ENCODE measurements at places on chromosomes 2 and 18.

DNA sequence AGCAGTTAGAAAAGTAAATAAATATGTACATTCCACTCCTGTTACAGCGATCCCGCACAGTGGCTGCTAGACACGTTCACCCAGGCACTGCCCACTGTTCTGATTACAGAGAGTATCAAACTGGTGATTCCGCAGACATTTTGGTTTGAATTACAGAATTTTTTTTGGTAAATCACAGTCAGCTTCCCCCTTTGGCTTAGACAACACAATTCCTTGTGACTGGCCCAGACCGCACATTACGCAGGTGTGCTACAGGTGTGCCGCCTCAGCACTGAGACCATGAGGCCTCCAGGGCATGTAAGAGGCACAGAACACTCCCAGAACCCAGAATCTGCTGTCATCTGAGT lies 112.3 kb downstream of the PXDN start:
- DNase-seq = no peak

DNA sequence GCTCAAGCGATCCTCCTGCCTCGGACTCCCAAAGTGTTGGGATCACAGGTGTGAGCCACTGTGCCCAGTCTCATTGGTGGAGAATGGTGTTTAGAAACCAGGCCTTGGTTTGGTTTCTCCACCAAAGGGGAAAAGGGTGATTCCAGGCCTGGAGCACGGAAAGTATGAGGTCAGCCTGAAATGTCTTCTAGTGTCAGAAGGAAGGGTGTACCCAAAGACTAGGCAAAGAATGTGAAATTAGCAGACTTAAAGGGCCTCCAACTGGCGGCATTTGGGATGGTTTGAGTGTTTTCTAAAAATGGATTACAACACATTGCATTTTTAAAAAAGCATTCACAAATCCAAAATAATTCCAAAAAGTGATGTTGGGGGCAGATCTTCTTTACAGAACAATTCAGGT lies 139.6 kb downstream of the SH3BP4 start:
- DNase-seq = no peak

DNA sequence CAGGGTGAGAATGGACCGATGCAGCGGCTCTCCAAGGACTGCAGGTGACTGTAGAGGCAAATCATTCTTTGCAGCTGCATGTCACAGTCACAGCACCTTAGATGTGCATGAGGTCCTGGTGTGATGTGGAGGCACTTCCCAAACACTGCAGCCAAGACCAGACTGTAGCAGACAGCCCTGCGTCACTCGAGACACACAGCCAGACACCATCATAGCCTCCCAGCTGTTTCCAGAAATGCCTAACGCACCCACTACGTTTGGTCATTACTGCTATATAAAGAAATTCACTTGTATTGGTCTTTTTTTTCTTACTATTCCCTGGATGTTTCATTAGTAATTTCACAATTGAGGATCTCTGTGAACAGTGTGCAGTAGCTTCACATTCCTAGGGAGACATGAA lies 60.9 kb downstream of the SH3YL1 start:
- no peak for DNase-seq

DNA sequence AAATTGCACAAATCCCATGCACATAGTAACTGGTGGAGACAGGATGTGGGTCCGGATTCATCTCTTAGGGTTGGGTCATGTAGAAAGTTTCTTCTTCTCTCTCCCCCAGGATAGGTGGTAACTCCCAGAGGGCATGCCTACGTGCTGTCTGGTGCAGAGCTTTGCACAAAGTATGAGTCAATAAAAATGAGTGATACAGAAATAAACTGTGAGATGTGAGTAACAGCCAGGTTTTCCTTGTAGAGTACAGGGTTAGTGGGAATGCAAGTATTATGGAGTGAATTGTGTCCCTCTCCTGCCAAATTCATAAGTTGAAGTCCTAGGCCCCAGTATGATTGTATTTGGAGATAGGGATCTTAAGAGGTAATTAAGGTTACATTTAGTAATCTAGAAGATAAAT lies 289.4 kb downstream of the ALK start:
- no peak for DNase-seq

DNA sequence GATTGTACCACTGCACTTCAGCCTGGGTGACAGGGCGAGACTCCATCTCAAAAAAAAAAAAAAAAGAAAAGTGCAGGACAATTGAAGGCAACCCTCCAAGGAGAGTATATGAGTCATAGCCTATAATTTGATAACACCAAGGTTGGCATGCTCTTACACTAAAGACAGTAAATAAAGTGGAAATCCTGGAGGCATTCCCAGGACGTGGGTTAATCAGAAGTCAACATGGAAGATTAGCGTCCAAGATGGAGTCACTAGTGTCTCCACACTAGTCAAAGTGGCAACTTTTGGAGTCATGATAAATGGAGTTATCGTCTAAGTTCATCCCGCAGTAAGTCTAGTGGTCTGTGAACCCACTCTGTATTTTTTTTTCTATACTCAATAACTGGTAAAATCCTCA lies 21.2 kb upstream of the UGGT1 start:
- DNase-seq = no peak

GRCh38 chr2:105129722-105130232 lies 91.9 kb downstream of the MRPS9 start:
- no peak for DNase-seq

DNA sequence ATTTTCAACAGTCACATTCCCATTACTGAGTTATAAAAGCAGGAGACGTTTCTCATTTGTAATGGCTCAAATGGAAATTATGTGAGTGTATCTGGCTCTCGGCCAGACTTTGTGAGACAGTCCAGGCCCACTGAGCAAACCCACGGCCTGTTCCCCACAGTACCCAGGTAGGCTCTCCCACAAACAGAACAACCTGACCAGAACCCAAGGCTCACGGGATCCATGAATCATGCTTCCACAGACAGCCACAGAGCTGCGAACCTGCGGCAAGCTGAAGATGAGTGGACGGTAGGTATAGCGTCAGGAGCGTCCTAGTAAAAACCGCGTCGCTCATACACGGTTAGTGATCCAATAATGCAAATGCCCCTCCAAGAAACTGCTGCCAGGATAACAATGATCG lies 34.2 kb downstream of the NDUFA10 start:
- DNase-seq = no peak

DNA sequence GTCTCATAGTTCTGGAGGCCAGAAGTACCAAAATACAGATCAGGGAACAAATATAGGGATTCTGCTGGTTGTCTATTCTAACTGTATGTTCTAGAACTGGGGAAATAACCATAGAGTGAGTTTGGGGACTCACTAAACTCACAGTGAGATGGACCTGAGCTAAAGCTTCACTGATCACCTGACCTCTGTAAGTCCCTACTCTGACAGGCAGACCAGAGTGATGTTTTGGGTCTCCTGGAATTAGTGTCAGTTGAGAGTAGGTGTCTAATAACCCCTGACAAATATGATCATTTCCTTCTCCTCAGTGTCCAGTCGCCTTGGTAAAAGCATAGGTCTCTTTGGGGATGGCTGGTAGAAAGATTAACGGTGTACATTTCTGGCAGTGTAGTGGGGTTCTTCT lies 14.2 kb downstream of the PIKFYVE start:
- DNase-seq = no peak

GRCh38 chr2:120824246-120824645 lies 88.6 kb downstream of the GLI2 start:
- DNase-seq = no peak

DNA sequence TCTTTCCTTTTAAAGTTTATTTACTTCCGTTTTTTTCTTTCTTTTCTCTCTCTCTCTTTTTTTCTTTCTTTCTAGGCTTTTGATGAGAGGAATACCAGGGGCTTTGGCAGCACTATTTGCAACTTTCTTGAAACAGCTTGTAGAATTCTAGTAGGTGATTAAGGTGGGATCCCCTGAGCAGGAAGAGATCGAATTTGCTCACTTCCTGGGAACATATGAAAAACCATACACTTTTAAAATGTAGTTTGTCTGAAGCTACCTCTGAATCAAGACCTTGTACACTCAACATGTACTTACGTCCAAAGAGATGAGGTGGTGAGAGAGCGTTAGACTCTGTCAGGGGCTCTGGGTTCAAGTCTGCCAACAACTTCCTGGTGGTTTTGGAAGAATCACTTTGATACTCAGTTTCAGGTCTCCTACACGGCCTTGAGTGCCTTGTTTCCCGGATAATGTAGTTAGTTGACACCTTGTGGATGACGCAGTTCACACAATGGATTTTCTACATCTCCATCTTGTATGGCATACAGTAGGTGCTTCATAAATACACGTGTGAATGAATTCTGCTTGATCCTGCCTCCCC lies 229.1 kb downstream of the MYCN start:
- no peak for DNase-seq

- DNase-seq = no peak
Measured at GRCh38 chr2:84491741-84492140, 24.6 kb upstream of the DNAH6 start.

- no peak for DNase-seq
Measured at GRCh38 chr18:26614374-26614773, 66.0 kb upstream of the KCTD1 start.

DNA sequence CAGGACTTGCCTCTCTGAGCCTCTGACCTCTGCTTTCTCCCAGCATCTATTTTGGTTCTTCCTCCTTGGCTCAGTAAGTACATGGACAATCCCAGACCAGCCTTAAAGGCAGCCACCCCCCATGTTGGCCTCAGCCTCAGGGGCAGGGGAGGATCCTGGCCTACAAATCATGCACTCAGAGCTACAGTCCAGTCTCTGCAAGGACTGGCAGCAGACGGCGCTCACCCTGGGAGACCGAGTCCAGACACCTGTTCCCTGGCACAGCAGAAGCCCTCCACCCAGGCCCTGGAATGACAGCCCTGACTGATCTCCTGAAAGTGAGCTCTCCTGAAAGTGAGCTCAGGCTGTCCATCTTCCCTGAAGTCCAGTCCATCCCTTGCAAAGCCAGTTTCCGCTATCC lies 25.7 kb upstream of the PTPN4 start:
- DNase-seq = no peak

- DNase-seq = no peak
Measured at GRCh38 chr2:54648256-54648655, 75.2 kb upstream of the EML6 start.

DNA sequence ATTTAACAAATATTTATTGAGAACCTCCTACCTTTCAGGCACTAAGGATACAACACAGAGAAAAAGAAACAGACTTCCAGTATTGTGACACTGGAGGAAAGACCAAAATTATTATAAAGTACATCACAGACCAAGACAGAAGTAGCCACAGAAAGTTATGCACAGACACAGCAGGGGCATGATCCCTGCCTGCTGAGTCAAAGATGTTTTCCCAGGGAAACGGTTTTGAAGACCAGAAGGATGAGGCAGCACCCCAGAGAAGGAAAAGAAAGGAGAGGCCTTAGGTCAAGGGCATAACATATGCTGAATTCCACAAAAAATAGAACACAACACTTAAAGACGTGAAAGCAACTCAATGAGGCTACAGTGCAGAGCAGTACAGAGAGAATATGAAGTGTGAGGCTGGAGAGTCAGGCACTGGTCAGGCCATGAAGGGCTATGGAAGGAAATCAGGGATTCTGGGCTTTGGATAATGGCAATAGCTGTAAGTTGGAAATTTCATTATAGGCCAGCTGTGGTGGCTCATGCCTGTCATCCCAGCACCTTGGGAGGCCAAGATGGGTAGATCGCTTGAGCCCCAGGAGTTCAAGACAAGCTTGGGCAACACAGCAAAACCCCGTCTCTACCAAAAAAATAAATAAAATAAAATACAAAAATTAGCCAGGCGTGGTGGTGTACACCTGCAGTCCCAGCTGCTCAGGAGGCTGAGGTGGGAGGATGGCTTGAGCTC lies 8.2 kb downstream of the ADAM17 start:
- DNase-seq = no peak

DNA sequence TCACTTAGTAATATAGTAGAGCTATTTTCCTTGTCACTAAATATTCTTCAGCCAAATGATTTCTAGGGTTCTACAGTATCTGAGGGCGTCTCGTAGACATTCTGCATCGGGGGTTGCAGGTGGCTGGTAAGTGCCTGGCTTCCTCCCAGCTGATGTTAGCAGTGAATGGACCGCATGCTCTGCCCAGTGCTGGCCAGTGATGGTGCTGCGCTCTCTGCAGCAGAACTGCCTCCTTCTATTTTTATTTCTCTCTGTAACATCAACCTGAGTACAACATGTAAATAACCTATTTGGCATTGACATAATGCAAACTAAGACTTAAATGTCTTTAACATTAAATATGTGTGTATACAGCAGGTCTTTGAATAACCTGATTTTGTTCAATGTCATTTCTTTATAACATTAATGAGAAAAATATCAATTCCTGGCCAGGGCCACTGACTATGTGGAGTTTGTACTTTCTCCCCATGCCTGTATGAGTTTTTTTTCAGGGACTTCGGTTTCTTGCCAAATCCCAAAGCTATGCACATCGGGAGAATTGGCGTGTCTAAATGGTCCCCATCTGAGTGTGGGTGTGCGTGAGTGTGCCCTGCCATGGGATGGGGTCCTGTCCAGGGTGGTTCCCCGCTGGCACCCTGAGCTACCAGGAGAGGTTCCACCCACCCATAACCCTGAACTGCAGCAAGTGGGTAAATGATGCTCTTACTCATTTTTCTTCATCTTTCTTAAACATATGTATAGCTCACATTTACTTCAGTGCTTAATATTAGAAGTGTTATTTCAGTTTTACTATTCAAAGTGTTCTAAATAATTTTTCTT lies 278.2 kb upstream of the EPAS1 start:
- no peak for DNase-seq

- DNase-seq = no peak
Measured at GRCh38 chr18:31233621-31234275, 71.1 kb upstream of the DSC1 start.

- DNase-seq = no peak
Measured at GRCh38 chr2:3483227-3483985, 35.9 kb downstream of the ADI1 start.

DNA sequence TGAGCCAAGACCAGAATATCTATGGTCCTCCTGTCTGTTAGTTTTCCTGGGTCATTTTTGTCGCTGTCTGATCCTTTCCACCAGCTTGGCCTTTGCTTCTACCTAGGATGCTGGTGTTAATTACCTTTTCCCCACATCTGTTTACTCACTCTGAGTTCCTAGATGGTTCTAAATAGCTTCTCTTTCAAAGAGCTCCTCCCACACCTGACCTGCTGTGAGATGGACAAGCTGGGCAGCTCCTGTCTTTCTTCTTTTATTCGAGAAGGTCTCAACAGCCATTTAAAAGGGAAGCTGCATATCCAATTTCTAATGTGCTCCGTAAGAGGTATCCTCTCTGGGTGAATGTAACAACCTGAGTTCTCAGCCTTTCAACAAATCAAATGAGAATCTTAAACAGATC lies 156.2 kb downstream of the HRH4 start:
- peak; percentile 89 for DNase-seq

GRCh38 chr2:147714582-147714981 lies 130.2 kb upstream of the ACVR2A start:
- DNase-seq = no peak

DNA sequence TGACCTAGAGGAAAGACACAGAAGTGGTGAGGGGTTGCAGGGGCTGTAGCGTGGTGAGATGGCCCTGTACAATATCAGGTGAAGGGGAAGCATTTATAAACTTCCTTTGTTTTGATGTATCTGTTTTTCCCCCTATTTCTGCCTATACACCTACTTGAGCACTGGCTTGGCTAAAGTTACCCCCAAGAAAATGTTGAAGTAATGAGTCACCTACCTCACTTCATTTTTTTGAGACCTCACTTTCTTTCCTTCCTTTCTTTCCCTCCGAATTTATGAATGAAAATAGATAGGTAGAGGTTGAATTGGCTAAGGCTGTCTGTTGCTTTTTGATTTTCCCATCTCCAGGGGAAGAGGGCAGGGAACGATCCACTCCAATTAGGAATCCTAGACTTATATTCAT lies 231.1 kb upstream of the EPAS1 start:
- DNase-seq = no peak

GRCh38 chr2:21650569-21650968 lies 526.8 kb downstream of the TDRD15 start:
- DNase-seq = no peak

GRCh38 chr18:2981212-2981728 lies 31.7 kb downstream of the LPIN2 start:
- no peak for DNase-seq
